Aorta (tissue), 5 donors: ENCODE measurements at places on chromosomes 13 and 19. TPM values are rescaled to one million over a fixed set of nuclear protein-coding genes. Genes with fewer than 3 reads are reported as not detected.

Gene ZIM2
- total RNA-seq, result 0.39 TPM

DNA sequence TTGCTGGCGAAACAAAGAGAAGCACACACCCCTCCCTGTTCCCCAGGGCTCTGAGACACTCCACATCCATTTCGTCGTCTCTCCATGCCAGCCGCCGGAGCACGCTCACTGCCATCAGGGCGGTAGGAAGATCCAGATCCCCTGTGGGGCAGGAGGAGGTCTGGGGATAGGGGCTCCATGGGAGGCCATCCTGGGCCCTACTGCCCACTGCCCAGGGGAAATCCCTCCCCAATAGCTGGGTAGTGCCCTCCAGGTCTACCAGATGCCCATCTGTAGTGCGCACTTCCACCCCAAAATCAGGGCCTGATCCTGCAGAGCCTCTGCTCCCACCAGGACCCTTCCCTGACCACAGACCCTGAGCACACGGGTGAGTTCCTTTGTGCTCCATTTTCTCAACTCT lies 80.3 kb downstream of the EFNB2 start:
- no peak for DNase-seq

DNA sequence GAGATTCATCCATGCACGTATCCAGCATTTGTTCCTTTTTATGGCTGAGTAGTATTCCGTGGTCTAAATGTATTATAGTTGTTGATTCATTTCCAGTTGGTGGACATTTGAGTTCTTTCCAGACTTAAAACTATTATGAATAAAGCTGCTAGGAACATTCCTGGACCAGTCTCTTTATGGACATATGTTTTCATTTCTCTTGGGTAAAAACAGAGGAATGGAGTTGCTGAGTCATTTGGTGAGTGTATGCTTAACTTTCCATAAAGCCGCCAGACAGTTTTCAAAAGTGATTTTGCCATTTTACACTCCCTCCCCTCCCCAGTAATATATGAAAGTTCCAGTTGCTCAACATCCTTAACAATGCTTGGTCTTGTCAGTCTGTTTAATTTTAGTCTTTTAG lies 116.4 kb downstream of the TSHZ3 start:
- no peak for DNase-seq

DNA sequence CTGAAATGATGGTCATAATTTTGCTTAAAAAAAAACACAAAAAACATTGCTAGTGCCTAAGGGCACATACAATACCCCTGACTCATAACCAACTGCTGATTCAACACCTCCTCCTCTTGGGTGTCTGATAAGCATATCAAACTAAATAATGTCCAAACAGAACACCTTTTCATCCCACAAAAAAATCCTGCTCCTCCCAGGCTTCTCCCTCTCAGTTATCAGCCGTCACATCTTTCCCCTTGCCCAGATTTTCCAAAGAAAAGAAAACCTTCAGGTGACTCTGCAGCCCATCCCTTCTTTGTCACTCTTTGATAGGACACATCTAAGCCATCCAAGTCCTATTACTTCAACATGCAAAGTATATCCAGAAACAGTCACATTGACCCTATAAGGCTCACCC lies 46.9 kb downstream of the ABCC4 start:
- no peak for DNase-seq

Gene KCNC3
- 1.6 TPM for total RNA-seq

DNA sequence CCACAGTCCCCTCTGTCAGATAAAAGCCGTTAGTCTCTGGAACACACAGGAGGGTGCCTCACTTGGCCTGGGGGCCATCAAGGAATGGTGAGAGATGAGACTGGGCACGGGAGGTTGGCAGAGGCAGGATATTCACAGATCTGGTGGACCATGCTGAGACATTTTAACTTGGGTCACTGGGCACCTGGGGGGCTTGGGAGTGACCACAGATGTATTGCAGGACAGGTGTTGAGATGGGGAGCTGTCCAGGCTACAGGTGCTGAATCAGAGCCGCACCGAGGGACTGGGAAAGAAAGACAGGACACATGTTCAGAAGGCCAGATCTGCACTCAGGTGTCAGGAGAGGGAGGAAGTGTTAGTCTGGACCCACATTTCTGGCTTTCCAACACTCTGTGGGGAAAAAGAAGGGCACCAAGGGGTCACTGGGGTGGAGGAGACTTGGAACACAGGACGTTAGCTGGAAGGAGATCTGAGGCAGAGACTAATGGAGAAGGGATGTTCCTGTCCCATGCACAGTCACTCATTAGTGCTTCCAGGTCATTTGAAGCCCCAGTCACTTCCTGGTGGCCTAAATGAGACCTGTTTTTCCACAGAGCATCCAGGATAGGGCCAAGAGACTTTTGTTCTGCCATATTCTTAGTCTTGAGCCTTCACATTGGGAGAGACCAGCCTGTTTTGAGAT lies 56.1 kb downstream of the CHST8 start:
- no peak for DNase-seq

Gene PRODH2
- not detected for total RNA-seq

DNA sequence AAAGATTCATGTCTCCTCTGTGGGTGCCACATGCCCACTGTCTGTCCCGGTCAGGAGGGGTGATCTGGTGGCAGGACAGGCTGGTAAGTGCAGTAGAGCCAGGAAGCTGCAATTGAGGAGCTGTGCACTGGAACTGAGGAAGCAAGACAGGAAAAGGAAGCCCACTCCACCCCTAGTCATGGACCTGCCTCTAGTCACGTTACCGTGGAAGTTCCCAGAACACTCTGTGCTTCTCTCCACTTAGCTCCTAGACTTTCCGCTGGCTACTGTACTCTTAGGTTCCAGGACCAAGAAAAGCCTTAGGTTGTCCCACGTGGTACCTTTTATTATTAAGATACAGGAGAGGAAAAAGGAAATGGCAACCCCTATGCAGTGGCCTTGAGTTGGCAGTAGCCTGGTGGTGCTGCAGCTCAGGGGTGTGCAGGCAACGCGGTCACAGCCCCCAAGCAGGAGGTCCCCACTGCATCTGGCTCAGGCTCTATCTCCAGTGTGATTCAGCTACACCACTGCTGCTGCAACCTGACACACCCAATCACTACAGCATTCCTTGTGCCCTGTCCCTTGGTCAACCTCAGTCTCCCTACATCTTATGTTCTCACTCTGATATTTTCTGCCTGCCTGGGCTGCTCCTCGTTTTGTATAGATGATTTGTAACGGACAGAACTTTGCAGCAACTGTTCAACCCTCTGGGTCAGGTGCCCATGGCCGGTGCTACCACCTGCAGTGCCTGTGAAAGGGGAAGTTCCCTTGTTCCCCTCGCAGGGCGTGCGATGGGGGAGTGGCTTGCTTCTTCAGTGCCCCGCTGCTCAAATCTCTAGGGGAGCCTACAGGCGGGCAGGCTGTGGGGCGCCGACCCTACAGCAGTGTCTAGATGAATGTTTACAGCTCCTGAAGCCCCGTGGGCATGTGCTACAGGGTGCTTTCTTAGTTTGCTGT lies 24.4 kb upstream of the GPR12 start:
- no peak for DNase-seq

Gene CACNG7
- not detected for total RNA-seq

- peak; percentile 89 for DNase-seq
Observed at GRCh38 chr13:34156841-34157365, 339.0 kb downstream of the RFC3 start.

- no peak for DNase-seq
Observed at GRCh38 chr13:106156468-106156867, 379.0 kb downstream of the EFNB2 start.

GRCh38 chr19:49157445-49158224 lies at the start of gene TRPM4:
TRPM4 (plus strand) TSS chr19:49157792; CDS start chr19:49157867, 75 bp downstream.
- DNase-seq, result peak; percentile 98

Gene PODNL1
- 4.3 TPM for total RNA-seq

Gene IGSF23
- total RNA-seq, result not detected

DNA sequence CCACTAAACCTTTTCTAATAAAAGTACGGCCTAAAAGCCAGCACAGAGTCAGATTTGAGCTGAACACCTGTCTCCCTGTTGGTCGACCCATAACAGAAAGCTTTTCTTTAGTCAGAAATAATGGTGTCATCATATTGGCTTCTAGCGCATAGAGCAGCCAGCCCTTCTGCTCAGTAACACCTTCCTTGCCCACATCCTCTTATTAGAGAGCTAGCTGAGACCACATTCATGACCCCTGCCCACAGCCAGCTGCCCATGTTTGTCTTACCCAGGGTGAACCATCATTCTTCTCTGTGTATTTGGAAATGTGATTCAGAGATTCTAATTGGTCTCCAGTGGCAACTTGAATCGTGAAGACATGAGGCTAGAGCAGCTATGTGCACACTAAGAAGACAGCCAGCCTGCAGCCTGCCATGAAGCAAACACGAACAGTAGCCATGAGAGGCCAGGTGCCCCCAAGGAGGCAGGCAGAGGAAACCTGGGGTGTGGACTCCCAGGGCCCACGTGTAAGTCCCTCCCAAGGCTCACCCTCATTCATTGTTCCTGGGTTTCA lies 82.3 kb upstream of the PDCD5 start:
- no peak for DNase-seq

Gene SMIM44
- not detected for total RNA-seq

Gene TMEM38A
- 5.8 TPM for total RNA-seq

- DNase-seq, result no peak
Observed at GRCh38 chr13:99018418-99019180, 40.7 kb upstream of the DOCK9 start.

GRCh38 chr19:45994456-45994997 lies 740 bp upstream of the CCDC61 start:
- DNase-seq, result no peak

- DNase-seq, result peak; percentile 59
Observed at GRCh38 chr13:112896736-112897602, 72.0 kb upstream of the MCF2L start.

GRCh38 chr13:19984430-19985218 lies 26.1 kb downstream of the ZMYM2 start:
- no peak for DNase-seq

DNA sequence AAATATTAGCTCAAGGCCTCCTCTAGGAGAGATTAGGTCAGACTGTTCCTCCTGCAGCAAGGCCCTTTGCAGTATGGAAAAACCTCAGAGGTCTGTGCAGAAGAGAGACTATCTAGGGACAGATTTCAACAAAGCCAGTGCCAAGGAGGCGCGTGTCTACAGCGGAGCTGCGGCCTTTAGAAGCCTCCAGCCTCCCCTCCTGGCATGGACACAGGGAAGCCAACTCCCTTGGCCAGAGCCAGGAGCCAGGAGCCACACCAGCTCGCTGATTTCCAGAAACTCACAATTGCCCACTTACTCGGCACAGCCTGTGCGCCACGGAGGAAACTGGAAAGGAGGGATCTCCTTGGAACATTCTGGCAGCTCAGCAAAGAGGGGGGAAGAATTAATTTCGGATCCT lies 63.4 kb downstream of the INSR start:
- DNase-seq, result peak; percentile 81

- DNase-seq, result no peak
Observed at GRCh38 chr13:44762911-44763310, 186.8 kb upstream of the TSC22D1 start.

DNA sequence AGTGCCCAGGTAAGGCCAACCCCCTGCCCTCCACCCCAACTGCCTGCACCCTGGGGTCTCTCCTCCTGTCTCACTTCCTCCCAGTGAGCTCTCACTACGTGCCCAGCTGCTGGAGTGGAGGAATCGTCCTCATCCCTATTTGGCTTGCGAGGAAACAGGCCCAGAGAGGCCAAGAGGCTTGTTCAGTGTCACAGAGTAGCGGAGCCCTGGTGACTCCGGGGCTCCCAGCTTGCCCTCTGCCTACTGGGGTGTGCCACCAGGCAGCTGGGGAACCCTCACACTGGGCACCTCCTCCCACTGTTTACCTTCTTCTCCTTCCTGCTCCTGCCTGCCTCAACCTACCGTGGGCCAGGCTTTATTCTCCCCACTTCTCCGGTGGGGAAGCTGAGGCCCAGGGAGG lies 5.6 kb downstream of the TMED1 start:
- no peak for DNase-seq
